Mucosa of descending colon (tissue), 3 donors: ENCODE measurements at places on chromosomes 7 and 10. TPM values are rescaled to one million over a fixed set of nuclear protein-coding genes. Genes with fewer than 3 reads are reported as not detected.

CLRN3 gene
- 62.3 TPM for total RNA-seq

NPSR1 gene
- total RNA-seq: not detected

DNA sequence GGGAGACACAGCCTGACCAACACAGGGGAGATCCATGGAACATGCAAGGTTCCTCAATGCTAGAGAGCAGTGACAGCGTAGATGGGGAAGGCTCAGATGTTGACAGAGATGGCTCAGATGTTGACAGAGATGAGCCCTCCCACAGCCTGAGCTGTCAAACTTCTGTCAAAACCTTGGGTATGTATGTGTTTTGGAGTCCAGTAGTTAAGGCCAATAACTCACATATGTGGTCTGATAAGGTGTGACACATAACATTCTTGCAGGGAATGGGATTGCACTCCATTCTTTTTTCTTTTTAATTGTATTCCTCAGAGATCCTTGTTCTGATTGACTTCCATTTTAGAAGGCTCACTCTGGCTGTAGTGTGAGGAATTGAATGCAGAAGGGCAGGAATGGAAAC, 136.3 kb downstream of the C1GALT1 start:
- DNase-seq: no peak

GRCh38 chr10:103765168-103765567, 90.2 kb downstream of the SH3PXD2A start:
- DNase-seq: no peak

GRCh38 chr7:13282377-13282980, 595.0 kb downstream of the ARL4A start:
- DNase-seq: no peak

- no peak for DNase-seq
These were observed 274.7 kb downstream of the NRG3 start for GRCh38 chr10:82149674-82150073.

DNA sequence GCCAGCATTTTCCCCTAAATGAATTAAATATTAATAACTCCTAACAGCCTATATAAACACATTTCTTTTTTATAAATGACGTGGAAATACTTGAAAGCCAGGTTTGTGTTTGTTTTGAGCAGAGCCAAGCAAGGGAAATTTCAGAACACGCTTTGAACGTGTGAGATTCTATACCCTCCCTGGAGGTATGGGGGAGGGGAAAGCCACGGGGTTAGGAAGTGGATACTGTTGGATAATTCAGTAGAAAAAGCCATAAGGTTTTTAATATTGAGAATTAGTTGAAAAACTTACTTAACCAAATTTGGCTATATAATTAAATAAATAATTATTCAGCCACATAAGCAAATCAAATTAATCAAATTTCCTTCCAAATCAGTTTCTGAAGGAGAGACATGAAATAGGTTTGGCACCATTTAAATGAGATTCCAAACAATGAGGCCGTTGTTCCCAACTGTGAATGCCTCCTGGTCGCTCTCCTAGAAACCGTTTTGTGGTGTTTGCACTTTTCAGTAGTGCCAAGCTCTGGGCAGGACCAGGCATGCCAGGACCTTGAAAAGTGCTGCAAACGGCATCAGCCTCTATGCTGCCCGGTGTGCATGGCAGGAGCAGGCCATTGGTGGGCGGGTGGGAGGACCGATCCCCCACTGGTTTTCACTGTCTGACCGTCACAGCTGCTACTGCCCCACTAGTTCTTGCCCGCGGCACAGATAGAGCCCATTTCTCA, 88.1 kb downstream of the SEPTIN14 start:
- no peak for DNase-seq
